KBM-7 (cell line): ENCODE measurements at places on chromosomes 3 and 15.

DNA sequence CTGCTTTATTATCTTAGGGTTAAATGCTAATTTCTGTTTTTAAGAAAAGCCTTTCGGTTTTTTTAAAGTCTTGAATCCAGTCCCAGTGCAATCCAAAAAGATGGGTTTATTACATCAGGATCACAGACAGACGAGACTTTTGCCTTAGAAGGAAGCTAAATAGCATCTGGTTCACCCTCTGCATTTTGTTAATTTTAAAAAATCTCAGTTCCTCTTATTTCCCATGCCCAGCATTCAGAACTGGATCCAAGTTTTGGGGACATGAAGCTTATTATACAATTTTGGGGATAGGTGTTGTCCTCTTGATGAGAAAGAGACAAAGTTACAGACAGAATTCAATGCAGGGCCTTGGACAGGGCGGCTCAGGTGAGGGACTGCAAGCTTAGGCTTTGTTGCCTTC lies 181.5 kb upstream of the LYSMD4 start:
- no peak for DNase-seq

- DNase-seq, result no peak
Measured at GRCh38 chr3:173957646-173958045, 560.1 kb downstream of the NLGN1 start.

GRCh38 chr3:119613201-119613600 lies 15.5 kb downstream of the PLA1A start:
- no peak for DNase-seq

DNA sequence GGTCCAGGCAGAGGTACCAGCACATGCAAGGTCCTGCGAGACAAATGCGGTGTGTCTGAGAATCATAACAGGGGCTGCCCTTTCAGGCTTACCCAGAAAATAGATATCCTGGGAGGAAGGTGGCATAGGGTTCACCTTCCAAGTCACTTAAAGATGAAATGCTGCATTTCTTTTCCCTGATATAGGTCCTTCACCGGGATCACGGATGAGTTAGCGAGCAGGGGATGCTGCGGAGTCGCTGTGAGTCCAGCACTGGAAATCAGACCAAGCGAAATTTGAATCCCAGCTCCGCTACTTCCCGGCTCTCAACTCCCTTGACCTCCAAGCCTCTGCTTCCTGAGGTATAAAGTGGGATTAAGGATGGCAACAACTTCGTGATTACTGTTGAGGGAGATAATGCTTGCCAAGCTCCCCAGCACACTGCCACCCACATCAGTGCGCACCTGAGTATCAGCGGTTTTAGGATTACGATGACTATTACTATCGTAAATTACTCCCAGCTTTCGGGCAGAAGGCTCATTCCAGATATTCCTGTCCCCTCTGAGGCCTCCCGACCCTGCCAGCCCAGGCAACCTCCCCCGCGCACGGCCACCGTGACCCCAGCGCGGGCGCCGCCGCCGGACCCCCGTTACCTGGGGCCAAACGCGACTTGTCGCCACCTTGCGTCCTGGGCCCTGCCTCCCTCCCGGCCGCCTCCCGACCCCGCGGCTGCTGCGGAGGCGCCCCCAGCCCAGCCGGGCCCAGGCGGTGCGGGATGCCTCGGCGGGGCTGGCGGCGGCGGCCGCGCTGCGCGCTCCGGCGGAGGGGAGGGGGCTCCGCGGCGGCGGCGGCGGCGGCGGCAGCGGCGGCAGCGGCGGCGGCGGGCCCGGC lies 589 bp upstream of the GPR27 start:
- no peak for DNase-seq

GRCh38 chr15:33440900-33441299 lies 130.1 kb downstream of the RYR3 start:
- no peak for DNase-seq

DNA sequence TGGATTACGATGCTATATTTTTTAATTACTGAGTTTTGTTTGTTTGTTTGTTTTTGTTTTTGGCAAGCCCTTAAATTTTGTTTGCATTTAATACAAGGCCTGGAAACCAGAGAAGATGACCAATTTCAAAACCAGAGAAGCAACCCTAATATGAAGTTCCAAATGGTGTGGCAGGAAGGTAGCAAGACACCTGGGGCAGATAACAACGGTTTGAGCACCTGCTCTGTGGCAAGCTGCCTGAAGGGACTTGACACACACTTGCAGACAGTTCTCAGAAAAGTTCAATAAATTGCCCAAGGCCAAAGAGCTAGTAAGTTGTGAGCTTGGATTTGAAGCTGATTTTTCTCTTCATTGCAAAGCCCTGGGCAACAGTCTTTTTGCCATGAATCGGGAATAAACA lies 151.2 kb upstream of the UBE2E1 start:
- DNase-seq, result no peak

GRCh38 chr3:81161851-81162250 lies 599.6 kb downstream of the GBE1 start:
- DNase-seq, result no peak

DNA sequence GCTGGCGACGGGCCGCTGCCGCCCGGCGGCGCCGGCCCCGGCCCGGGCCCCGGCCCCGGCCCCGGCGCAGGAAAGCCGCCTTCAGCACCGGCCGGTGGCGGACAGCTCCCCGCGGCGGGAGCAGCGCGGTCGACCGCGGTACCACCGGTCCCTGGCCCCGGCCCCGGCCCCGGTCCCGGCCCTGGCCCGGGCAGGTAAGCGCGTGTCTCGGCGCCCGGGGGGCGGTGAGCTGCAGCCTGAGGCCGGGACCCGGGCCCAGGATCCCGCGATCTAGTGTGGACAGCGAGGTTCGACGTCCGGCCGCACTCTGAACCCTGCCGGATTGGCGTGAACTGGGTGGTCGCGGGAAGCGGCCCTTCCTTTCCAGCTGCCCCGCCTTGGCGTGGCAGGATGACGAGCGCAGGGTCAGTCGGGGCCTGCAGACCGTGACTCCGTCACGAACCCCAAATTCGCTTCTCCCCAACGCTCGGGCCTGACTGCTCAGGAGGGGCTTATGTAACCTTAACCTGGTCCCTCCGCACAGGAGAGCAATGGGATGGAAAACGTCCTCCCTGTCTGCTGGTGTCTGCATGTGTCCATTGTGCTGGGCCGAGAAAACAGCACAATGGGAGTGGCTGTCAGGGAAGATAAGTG lies 472 bp downstream of the BSN start:
- DNase-seq, result no peak

- DNase-seq, result no peak
Measured at GRCh38 chr15:26805470-26805869, 32.6 kb upstream of the GABRB3 start.
